ENCODE measurements at places on chromosomes 2 and 18.

DNA sequence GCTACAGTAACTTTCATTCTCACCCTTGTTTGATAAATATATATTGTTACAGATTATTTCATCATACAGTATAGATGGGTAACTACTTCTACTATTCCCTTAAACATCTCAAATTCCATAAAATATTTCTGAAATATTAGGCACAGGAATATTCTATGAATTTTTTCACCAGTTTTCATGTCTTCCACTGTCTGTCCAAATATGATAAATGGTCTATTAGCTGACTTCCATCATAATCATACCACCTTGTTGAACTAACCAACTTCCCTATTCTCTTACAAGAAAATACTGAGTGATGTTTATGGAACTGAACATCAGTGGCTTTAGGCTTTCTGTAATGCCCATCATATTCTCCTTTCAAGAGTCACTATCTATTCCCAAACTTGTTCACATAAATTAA, 82.4 kb downstream of the TRAPPC8 start:
- no peak for DNase-seq

DNA sequence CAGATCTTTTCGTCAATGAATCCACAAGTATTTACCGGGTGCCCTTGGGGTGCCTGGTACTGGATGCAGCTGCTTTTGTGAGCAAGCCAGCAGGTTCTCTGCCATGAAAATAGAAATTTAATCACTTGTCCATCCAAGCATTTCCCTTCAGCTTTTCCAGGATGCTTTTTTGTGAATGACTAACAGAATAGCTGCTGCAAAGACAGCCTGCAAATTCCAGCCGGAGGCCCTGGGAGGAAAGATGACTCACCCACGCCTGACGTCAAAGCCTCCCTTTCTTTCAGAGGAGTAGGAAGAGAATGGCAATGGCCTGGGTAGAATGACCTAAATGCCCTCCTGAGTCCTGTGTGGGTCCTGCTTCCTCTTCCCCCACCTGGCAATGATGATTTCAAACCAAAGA, 111.9 kb downstream of the AP1S3 start:
- no peak for DNase-seq

DNA sequence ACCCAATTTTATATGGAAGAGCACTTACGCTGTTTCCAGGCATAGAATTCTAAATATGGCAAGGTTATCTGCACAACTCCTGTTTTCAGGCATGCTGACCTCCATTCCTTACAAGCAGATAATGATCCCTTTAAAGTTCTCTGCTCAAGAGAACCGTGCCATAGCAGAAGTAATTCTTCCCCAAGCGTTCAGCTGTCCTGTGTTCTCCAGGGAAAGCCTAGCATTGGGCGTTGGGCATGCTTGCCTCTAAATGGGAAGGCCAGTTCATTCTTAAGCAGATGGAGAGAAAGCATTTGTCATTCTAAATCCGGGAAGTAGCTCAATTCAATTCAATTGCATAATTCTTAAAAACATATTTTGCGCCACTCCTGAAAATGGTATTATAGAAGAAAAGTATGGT, 55.7 kb upstream of the EML4 start:
- DNase-seq, result no peak

GRCh38 chr2:169365029-169365480, 2.7 kb upstream of the LRP2 start:
- no peak for DNase-seq

DNA sequence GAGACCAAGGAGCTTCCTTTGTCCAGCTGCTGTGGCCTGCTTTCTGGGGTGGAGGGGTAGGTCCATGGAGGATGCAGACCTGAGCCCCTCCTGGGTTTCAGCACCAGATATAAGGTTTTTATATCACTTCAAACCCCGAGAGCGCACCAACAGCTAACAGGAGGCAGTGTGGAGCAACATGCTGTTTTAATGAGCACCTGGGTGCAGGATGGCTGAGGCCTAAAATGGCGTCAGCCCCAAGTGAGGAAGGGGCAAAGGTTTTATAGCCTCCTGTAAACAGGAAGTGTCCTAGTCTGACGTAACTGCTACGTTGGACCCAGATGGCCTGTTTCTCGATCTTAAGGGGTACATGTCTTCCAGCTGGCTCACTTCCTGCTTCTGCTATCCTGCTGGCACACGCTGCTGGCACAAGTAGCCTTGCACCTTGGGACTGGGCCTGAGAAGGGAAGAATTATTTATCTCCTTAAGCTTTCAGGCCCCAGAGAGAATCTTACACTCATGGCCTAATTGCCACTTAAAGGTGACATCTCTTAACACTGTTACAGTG, 11.4 kb upstream of the REG1B start:
- DNase-seq, result no peak

DNA sequence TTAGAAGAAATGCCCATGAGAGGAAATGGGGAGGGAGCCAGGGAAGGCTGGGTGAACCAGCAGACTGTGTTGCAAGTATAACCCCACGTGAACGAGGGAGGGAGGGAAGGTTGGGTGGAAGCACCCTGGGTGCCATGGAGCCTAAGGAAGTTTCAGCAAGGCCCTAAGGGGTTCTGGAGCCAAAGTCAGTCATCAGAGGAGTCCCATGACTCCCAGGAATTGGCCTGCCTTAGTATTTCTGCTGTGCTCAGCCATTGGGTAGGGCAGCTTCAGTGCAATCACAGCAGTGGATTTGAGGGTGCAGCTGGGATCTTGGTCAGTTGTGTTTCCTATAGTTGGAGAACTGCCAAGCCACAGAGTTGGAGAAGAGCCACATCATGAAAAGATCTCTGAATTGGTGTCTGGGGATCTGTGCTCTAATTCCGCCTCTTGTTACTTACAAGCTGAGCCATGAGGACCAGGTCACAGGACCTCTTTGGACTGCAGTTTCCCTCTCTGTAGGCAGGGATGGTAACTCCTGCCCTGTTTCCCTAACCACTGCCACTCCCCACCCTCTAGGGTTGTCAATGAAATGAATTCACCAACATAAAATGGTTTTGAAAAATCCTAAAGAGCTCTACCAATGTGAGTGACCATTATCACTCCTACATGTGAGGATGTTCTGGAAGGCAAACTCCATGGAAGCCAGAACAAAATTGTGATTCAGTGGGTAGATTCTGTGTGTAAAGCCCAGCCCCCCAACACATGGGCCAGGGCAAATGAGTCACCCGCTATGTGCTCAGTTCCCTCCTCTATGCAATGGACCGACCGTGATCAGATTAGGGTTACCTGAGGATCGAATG, 108.9 kb downstream of the CLIP4 start:
- DNase-seq, result no peak

- no peak for DNase-seq
Measured at GRCh38 chr18:14100503-14101286, 31.5 kb downstream of the ZNF519 start.

- no peak for DNase-seq
Measured at GRCh38 chr2:78654941-78655340, 370.6 kb upstream of the REG3G start.
